NCI-H510A treated with DMSO at 0.1 percent for 48 hours (cell line): ENCODE measurements at places on chromosomes 4 and X.

- DNase-seq, result no peak
These were observed 47.6 kb downstream of the SPIN3 start for GRCh38 chrX:56947699-56948098.

DNA sequence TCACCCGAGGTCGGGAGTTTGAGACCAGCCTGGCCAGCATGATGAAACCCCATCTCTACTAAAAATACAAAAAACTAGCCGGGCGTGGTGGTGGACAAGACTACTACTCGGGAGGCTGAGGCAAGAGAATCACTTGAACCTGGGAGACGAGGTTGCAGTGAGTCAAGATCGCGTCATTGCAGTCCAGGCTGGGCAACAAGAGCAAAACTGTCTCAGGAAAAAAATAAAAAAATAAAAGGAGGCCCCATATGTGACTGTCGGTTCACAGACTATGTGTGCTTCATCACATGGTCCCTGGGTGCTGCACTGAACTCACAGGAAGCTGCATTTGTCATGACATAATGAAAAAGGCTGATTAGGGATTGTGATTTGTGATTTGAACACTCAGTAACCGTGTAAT, 6.4 kb downstream of the TRIML1 start:
- DNase-seq, result no peak

GRCh38 chrX:679291-679979, 48.8 kb downstream of the SHOX start:
- DNase-seq, result no peak

- peak; percentile 12 for DNase-seq
These were observed 567.7 kb downstream of the MAGEB5 start for GRCh38 chrX:26783512-26784225.

DNA sequence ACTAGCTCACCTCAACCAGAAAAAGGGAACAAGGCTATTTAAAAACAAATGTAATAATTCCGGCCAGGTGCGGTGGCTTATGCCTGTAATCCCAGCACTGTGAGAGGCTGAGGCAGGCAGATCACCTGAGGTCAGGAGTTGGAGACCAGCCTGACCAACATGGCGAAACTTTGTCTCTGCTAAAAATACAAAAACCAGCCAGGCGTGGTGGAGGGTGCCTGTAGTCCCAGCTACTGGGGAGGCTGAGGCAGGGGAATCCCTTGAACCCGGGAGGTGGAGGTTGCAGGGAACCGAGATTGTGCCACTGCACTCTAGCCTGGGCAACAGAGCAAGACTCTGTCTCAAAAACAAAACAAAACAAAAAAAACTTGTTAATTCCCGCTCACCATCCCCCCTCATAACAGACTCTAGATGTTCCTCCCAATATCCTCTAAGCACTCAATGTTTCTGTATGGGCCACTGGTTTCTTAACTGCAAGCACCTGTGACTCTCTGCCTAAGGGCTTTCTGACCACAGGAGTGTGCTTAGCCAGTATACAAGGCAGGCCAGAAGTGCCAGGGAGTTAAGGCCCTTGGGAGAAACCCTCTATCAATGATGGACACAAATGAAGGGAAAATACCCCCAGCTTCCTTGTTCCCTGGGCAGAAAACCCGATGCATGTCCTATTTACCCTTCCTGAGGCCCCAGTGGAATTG, 21.0 kb upstream of the THOC2 start:
- DNase-seq, result no peak

DNA sequence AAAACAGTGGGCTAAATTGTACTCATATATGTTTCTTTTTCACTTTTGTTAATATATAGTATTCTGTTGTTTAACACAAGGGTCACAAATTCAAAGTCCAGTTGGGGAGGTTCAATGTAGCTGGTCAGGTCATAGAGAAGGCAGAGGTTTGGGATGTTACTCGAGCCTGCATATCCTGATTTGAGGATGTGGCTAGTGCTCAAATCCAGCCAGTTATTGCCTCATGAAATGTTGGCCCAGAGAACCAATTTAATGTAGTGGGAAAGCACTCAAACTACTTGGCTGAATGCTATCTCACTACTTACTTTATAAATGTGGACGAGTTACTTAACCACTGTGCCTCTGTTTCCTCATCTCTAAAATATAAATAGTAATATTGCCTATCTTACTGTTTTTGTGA, 12.5 kb downstream of the USO1 start:
- no peak for DNase-seq

GRCh38 chr4:168383510-168383909, 65.0 kb upstream of the DDX60 start:
- peak; percentile 0 for DNase-seq

DNA sequence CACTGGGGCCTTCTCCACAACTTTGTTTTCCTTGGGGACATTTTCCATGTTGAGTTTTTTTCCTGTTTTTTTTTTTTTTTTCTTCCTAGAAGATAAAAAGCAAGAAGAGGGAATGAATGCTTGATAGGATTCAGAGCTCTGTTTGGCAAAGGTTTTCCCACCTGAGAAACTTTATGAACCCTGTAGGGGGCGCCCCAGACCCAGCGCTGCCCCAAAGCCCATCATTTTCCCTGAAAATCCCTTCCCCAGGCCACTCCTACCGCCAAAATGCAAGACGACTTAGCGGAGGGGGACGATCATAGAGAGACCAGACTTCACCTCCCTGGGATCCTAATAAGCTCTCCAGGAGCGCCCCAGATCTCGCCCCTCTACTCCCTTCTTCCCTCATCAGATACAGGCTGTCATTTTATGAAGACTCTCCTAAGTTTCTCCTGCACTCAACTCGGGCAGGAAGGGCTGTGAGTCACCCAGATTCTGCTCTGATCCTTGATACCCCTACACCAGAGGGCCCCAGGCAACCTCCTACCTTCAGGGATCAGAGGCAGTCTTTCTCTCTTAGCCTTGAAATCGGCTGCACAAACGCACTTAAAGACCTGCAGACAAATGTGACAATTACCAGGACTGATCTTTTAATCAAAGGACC, 1.4 kb downstream of the BEX5 start:
- DNase-seq, result peak; percentile 17

- no peak for DNase-seq
These were observed 15.3 kb downstream of the FGFR3 start for GRCh38 chr4:1808396-1808795.

DNA sequence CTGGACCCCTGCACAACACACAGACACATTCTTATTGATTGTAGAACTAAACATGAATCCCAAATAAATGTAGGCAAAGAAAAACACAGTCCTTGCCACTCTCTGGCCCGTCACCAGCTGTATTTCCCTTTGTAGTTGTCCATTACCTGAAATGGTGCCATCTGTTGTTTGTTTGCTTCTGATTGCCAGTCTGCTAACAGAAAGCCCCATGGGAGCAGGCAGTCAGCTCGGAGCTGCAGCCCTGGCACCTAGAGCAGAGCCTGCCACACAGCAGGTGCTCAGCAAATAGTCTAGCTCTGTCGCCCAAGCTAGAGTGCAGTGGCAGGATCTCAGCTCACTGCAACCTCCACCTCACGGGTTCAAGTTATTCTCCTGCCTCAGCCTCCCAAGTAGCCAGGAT, 28.9 kb downstream of the CPLX1 start:
- no peak for DNase-seq
